ENCODE measurements at places on chromosomes 2 and 18.

- H3K4me3 ChIP-seq, result peak overlapping the region; percentile 38
- DNase-seq, result peak; percentile 48
- no peak overlapping the region for H3K27ac ChIP-seq
- peaks cover 34% of the 10 kb centered on the region for H3K4me1 ChIP-seq
- peaks cover 14% of the 10 kb centered on the region for H3K36me3 ChIP-seq
- H3K27me3 ChIP-seq, result peaks cover 63% of the 10 kb centered on the region
Observed at GRCh38 chr2:174343623-174344455, 9.1 kb downstream of the SP9 start.

GRCh38 chr2:100269889-100270288, 52.4 kb downstream of the LONRF2 start:
- H3K36me3 ChIP-seq, result no peaks in the 10 kb centered on the region
- DNase-seq, result no peak
- no peak overlapping the region for H3K27ac ChIP-seq
- H3K4me3 ChIP-seq, result no peak overlapping the region
- H3K27me3 ChIP-seq, result no peaks in the 10 kb centered on the region
- H3K4me1 ChIP-seq, result peaks cover 5% of the 10 kb centered on the region

GRCh38 chr2:167052825-167053224, 164.5 kb downstream of the XIRP2 start:
- H3K4me3 ChIP-seq, result no peak overlapping the region
- H3K27ac ChIP-seq, result no peak overlapping the region
- H3K4me1 ChIP-seq, result no peaks in the 10 kb centered on the region
- H3K27me3 ChIP-seq, result no peaks in the 10 kb centered on the region

- no peaks in the 10 kb centered on the region for H3K27me3 ChIP-seq
- DNase-seq, result no peak
- H3K27ac ChIP-seq, result no peak overlapping the region
- H3K4me1 ChIP-seq, result peaks cover 24% of the 10 kb centered on the region
- H3K4me3 ChIP-seq, result no peak overlapping the region
- H3K36me3 ChIP-seq, result peaks cover 48% of the 10 kb centered on the region
Observed at GRCh38 chr2:230797515-230798495, 66.9 kb upstream of the ITM2C start.

DNA sequence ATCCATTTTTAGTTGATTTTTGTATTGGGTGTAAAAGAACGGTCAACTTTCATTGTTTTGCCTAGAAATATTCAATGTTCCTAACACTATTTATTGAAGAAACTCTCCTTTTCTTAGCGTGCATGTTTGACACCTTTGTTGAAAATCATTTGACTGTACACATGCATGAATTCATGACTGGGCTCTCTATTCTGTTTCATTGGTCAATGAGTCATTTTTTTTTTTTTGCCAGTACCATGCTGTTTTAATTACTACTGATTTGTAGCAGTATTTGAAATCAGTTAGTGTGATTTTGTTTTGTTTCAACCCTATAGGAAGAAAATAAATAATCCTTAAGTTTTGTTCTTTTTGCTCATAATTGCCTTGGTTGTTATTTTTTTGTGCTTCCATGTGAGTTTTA, 828.7 kb downstream of the SUCLG1 start:
- no peaks in the 10 kb centered on the region for H3K36me3 ChIP-seq
- H3K27ac ChIP-seq, result no peak overlapping the region
- H3K4me3 ChIP-seq, result no peak overlapping the region
- H3K27me3 ChIP-seq, result no peaks in the 10 kb centered on the region
- DNase-seq, result no peak
- H3K4me1 ChIP-seq, result no peaks in the 10 kb centered on the region

DNA sequence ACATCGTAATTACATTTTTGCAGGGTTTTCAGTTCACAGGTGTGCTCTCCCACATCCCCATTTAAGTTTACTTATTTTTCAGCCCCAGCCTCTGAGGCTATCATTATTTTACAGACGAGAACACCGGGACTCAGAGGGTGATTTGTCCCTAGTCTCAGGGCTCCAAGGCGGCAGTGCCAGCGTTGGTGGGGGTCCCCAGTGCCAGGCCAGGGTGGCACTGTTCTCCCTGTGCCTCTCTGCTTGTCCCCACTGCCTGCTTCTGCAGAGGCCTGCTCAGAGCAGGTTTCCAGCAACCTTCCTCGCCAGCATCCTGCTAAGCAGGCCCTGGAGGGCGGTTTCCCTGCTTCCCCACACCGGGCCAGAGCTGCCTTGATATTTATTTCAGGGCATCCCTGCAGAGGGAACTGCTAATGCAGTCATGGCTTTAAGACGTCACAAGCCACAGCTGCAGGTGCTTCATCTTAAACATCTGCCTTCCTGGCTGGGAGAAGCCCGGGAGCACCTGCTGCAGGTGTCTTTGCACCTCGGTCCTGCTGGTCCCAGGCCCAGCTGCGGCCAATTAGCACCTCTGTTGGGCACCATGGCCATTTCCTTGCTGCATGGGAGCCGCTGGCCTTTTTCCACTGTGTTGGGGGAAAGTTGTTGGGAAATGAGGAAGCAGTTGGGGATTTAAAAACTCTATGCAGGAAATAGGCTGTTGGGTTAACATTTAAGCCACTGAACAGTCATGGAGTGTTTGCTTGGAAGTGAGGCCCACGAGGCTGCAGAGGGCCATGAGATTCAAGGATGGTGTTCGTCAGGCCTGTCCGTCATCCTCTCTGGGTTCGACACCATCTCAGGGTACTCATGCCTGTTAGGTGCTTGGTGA, 22.8 kb downstream of the HPCAL1 start:
- H3K27ac ChIP-seq, result peak overlapping the region; percentile 62
- no peak for DNase-seq
- peaks cover 83% of the 10 kb centered on the region for H3K4me1 ChIP-seq
- no peaks in the 10 kb centered on the region for H3K27me3 ChIP-seq

DNA sequence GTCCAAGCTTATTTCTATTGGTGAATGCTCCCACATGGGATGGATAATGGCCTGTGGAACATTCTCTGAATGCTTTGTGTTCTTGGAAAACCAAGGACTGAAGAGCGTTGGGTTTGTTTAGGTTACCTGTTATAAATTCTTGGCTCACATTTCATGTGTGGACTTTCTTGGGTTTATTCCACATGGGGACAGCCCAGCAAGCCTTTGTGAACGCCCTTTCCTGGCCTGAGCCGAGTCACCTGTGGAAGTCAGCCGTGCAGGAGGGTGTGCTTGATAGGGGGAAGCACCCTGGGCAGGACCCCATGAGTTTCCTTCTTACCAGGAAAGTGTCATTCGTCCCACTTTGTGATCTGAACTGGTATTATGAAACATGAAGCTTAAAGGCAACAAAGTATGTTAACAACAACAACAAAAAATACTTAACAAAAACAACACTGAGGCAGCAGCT, 4.1 kb downstream of the RAB31 start:
- peaks cover 81% of the 10 kb centered on the region for H3K27me3 ChIP-seq
- no peak overlapping the region for H3K27ac ChIP-seq
- no peaks in the 10 kb centered on the region for H3K36me3 ChIP-seq
- DNase-seq, result no peak

DNA sequence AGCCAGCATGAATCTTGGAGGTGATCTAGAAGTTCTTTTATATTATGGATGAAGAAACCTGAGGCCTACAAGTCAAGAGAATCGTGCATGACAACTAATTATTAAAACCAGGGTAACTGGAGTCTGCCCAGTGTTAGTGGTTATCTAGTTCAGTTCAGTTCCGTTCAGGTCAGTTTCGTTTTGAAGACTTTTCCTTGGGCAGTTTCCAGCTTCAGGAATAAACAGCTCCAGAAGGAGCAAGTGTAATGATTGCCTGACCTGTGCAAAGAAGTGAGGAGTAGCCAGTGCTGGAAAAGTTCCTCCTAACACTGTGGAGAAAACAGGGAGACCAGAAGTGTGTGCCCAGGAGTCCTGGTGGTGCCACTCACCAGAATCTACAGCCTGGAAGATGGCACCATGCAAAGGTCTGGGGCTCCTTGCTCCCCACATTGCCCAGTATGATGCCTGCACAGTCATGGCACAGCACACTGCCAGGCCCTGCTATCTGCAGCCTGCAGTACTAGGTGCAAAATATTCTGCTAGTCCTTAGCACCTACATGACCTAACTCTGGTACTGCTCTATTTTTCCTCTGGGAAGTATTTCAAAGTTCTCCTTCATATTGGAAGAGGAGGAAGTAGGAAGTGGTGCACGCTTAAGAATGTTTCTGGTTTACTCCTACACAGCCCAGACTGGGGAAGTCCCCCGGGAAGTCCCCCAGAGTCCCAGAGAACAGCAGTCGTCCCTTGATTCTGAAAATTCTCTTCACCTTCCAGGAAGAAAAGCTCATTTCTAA, 65.8 kb downstream of the SUMO1 start:
- peak; percentile 52 for DNase-seq
- peaks cover 28% of the 10 kb centered on the region for H3K4me1 ChIP-seq
- H3K27ac ChIP-seq, result peak overlapping the region; percentile 87
- peak overlapping the region; percentile 50 for H3K4me3 ChIP-seq

Data from activated T-cell treated with anti-CD3 and anti-CD28 coated beads, Interleukin-2, amount 50 U/mL, for 24 hours (primary cell).